Cardiac ventricle fibroblast (primary cell): ENCODE measurements at places on chromosomes 7 and 10. TPM values are rescaled to one million over a fixed set of nuclear protein-coding genes. Genes with fewer than 3 reads are reported as not detected.

The ADRB1 gene
- total RNA-seq = 0.06 TPM in 1 of 2 replicates, not detected in the other

The GRM8 gene
- not detected in 2 replicates for total RNA-seq

The ZNF425 gene
- 2.4 and 3.5 TPM in 2 replicates for total RNA-seq

The CSTF2T gene
- total RNA-seq = 37.4 and 39.3 TPM in 2 replicates

The CALML5 gene
- total RNA-seq = not detected in 2 replicates

The ABCB1 gene
- total RNA-seq = 0.29 TPM in 1 of 2 replicates, not detected in the other

The EGR2 gene
- 3.2 and 3.7 TPM in 2 replicates for total RNA-seq

The LIPK gene
- total RNA-seq = not detected in 2 replicates

The SLC26A3 gene
- not detected in 2 replicates for total RNA-seq

The LMBR1 gene
- 30.1 and 31.8 TPM in 2 replicates for total RNA-seq

The UPK3BL1 gene
- total RNA-seq = 16.7 and 20.5 TPM in 2 replicates

The SPDYE3 gene
- not detected in 2 replicates for total RNA-seq

The CALHM3 gene
- total RNA-seq = not detected in 2 replicates

The PALD1 gene
- 2.8 and 2.9 TPM in 2 replicates for total RNA-seq

The DPP6 gene
- total RNA-seq = 0.06 TPM in 1 of 2 replicates, not detected in the other

The MPP7 gene
- total RNA-seq = not detected in 2 replicates

The TAS2R5 gene
- 0.44 and 1.3 TPM in 2 replicates for total RNA-seq

The TRA2A gene
- total RNA-seq = 15.0 and 17.7 TPM in 2 replicates

The NME8 gene
- not detected in 2 replicates for total RNA-seq

The PDIA4 gene
- 207 and 246 TPM in 2 replicates for total RNA-seq

The HSPA12A gene
- 3.7 and 5.2 TPM in 2 replicates for total RNA-seq

The TNS3 gene
- 27.2 and 29.0 TPM in 2 replicates for total RNA-seq

The RNF133 gene
- total RNA-seq = 0.29 and 0.62 TPM in 2 replicates

The KLF14 gene
- total RNA-seq = not detected in 2 replicates

The CRTAC1 gene
- total RNA-seq = not detected in 2 replicates

The CACNB2 gene
- 0.06 and 0.15 TPM in 2 replicates for total RNA-seq

The SEC61G gene
- total RNA-seq = 382 and 398 TPM in 2 replicates

The PRLHR gene
- not detected in 2 replicates for total RNA-seq

The JCAD gene
- total RNA-seq = 9.7 and 12.9 TPM in 2 replicates

The TMEM229A gene
- total RNA-seq = 7.6 and 9.2 TPM in 2 replicates

The TNRC18 gene
- total RNA-seq = 103 and 111 TPM in 2 replicates

The INMT gene
- total RNA-seq = 181 and 220 TPM in 2 replicates

The WIPF3 gene
- total RNA-seq = not detected in 2 replicates

The CPED1 gene
- 8.4 and 10.5 TPM in 2 replicates for total RNA-seq

The PNLIPRP1 gene
- not detected in 2 replicates for total RNA-seq

The HABP2 gene
- total RNA-seq = not detected in 2 replicates

The PKD1L1 gene
- 0.29 and 0.69 TPM in 2 replicates for total RNA-seq

The OR13A1 gene
- not detected in 2 replicates for total RNA-seq

The PPP1R3C gene
- total RNA-seq = 9.7 and 12.2 TPM in 2 replicates

The WNT2 gene
- total RNA-seq = not detected in 2 replicates

The ATRNL1 gene
- under 0.01 TPM in 1 of 2 replicates, not detected in the other for total RNA-seq

The GFRA1 gene
- 0.19 and 0.68 TPM in 2 replicates for total RNA-seq

The IGFBP1 gene
- 0.73 TPM in 1 of 2 replicates, not detected in the other for total RNA-seq

The GRID2IP gene
- total RNA-seq = not detected in 2 replicates

The ATG9B gene
- 0.25 TPM in 1 of 2 replicates, not detected in the other for total RNA-seq

The SAMD9 gene
- total RNA-seq = 9.7 and 10.0 TPM in 2 replicates

The TMEM178B gene
- under 0.01 and 0.06 TPM in 2 replicates for total RNA-seq

The PTCD1 gene
- 3.9 and 6.7 TPM in 2 replicates for total RNA-seq

The ANKRD30A gene
- total RNA-seq = not detected in 2 replicates

The OR2A25 gene
- total RNA-seq = not detected in 2 replicates

The ETV1 gene
- 9.0 and 17.6 TPM in 2 replicates for total RNA-seq

The PAPOLB gene
- 0.24 TPM in 1 of 2 replicates, not detected in the other for total RNA-seq

The FAM20C gene
- 142 TPM in 2 replicates for total RNA-seq

The FAM131B gene
- 0.94 and 1.5 TPM in 2 replicates for total RNA-seq

The TCERG1L gene
- not detected in 2 replicates for total RNA-seq

The SPDYE8 gene
- total RNA-seq = not detected in 2 replicates

The ASB4 gene
- total RNA-seq = not detected in 2 replicates
